ENCODE measurements at places on chromosomes 12 and 14. TPM values are rescaled to one million over a fixed set of nuclear protein-coding genes. Genes with fewer than 3 reads are reported as not detected.
A peak's percentile ranks its signal among the peaks of the same experiment; 100 is the strongest.

GRCh38 chr12:66047411-66048021, 83.0 kb downstream of the LLPH start:
- no peak for DNase-seq

DNA sequence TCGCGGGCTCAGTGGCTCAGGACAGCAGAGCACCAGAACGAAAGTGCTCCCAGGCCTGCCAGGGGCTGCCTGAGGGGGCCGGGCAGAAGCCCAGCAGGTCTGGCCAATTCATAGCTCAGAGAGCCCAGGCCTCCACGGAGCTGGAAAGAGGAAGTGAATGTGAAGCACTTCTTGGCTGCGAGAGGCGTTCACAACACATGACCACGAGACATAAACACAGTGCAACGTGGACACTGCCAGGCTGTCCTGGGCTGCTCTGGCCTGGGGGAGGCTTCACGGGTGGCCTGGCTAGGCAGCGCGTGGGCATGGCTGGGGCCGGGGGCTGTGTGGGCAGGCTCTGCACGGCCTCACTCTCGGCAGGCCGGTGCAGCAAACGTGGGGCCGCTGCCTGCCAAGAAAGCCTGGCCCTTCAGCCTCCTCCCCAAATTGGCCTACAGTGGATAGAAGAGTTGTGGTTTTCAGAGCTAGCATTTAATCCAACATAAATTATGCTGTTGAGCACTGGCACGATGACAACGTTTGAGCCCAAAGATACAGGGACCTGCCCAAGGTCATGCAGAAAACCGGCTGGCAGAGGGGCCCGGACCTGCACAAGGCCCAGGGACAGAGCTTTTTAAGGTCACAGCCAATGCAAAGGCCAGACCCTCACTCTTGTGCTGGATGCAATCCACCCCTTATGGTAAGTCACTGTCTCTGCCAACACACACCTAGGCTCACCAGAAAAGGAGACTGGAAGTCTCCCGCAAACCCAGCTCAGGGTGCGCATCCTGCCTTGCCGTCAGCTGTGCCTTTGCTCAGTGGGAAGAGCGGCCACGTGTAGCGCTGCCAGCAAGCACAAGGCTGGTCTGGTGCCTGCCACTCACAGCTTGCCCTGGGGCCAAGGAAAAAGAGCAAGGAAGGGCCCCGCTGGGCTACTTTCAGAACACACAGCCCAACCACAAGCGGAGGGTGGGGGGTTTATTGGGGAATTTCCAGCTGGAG, 8.6 kb downstream of the SLC25A29 start:
- peak; percentile 88 for DNase-seq

The SRGAP1 gene
- total RNA-seq: 5.9 TPM

The ADSS1 gene
- total RNA-seq: 114 TPM

DNA sequence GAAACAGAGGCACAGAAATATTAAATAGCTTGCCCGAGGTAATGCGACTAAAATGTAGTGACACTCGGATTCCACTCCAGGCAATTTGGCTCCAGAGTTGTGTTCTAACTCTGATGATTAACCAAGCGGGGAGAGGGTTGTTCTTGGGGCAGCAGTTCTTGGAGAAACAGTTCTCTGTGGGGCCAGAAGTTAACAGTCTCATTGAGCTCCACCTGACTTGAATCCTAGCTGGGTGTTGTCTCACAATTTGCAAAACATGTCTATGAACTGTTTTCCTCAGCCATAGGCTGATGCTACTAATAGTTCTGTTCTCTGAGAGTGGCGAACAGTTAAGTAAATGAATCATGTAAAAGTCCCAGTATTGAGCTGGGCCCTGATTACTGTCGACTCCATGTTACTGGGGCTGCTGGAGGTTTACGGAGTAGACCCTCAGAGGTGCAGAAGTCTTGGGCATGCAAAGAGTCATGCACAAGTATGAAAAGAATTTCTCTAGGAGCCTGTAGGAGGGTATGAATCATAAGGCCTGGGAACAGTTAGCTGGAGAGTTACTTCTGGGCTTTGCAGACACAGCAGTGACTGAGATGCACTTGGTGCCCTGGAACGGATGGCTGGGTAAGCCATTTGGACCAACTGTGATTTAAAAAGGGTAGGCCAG, 15.4 kb upstream of the NIN start:
- no peak for DNase-seq

DNA sequence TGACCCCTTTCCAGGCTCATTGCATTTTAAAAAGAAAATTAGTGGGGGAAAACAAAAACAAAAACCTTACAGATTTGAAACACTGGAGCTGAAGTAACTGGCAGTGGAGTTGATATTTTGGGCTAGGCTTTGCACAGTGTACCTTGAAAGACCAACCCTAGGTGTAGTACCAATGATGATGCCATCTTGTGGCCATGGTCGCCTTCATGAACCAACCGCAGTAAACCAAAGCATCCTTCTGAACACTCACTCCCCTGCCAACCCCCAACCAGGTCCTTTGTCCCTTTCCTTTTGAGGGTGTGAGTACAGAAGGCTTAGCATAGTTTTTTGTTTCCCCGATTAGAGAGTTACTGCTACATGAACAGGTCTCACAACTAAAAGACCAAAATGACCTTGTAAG, 5.9 kb downstream of the TOMM20L start:
- no peak for DNase-seq

GRCh38 chr12:12749433-12749832, 32.3 kb downstream of the CDKN1B start:
- DNase-seq: no peak

The CSRP2 gene
- 15.7 TPM for total RNA-seq

The CISTR gene
- 0.75 TPM for total RNA-seq

DNA sequence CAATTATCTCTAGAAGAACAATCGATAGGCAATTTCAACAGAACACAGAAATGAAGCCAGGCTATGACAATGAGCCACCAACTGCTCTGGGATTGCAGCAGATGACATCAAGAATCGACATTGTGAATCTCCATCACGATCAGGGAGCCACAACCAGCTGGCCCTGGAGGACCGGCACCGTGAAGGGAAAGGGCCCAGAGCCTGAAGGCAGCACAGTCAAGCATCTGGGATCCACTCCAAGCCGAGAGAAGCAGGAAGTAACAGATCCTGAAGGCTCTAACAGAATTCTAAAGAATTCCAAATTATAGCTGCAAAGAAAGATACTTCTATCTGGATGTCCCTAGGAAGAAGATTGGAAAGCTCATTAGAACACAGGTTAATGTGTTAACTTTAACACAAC, 61.0 kb downstream of the LRRC74A start:
- no peak for DNase-seq

DNA sequence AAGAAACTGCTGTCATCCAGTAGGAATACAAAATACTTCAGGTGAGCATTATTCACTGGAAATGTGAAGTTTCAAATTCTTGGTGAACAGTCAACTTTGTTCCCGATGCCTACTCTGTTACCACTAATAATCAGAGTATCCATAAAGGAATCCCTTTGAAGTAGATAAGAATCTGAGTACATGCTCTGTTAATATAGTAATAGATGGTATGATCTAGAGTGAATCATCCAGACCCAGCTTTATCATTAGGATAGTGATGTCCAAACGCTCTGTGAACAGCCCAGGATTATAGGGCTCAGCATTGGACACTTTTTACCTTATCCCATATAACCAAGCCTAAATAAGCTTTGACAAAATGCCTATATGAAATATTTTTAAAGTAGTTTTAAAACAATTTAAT, 33.3 kb downstream of the PPP2R3C start:
- no peak for DNase-seq

The SLC7A7 gene
- 2.3 TPM for total RNA-seq
